AG04450 (cell line): ENCODE measurements at places on chromosomes 4 and X. TPM values are rescaled to one million over a fixed set of nuclear protein-coding genes. Genes with fewer than 3 reads are reported as not detected.

DNA sequence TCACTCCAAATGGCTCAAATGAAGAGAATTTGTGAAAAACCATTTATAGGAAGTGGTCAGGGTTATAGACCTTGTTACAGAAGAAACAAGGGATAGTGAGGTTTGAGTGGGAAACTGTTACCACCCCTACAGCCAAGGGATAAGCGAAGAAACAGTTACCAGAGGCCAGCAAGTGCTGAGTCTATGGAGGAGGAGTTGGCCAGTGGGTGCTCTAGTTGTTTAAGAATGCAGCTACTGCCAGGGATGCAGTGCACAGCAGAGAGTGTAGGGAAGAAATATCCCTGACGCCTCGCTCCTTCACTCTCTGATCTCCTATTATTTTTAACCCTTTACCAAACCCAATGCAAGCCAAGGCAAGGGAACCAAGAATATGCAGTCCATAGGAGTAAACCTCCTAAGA lies 15.2 kb upstream of the SYTL4 start:
- no peak for DNase-seq

GRCh38 chrX:45771114-45771513 lies 570.4 kb upstream of the DIPK2B start:
- DNase-seq: peak; percentile 75

GRCh38 chr4:114108869-114109268 lies 129.4 kb upstream of the ARSJ start:
- DNase-seq: peak; percentile 3

Gene CFP
- polyA plus RNA-seq: 0.02 and 0.05 TPM in 2 replicates

Gene GPR50
- polyA plus RNA-seq: not detected in 2 replicates

DNA sequence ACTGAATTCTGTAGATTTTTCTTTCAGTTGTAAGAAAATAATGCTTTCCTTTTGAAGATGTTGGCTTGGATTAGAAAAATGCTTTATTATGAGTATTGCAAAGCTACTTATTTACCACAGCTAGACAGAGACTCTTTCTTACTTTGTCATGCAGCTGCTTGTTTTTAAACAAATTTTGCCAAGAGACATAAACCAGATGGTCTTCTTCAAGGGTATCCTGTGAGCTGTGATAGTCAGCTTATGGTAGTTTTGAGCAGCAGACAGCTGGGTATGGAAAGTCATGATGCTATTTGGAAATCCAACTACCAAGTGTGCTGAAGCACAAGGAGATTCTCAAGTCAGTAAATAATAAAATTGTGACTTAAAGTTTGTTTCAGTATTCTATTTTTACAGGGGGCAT lies 941.5 kb downstream of the DMD start:
- no peak for DNase-seq

Gene NDNF
- not detected in 2 replicates for polyA plus RNA-seq

Gene KCNIP4
- polyA plus RNA-seq: not detected in 2 replicates

Gene TSPAN6
- 38.4 and 49.1 TPM in 2 replicates for polyA plus RNA-seq

- no peak for DNase-seq
These were observed 1025.5 kb downstream of the RPA4 start for GRCh38 chrX:97909245-97909644.

Gene AREG
- polyA plus RNA-seq: 2.0 and 2.4 TPM in 2 replicates

GRCh38 chr4:95086551-95086950 lies 328.8 kb downstream of the BMPR1B start:
- no peak for DNase-seq

Gene SAGE1
- not detected in 2 replicates for polyA plus RNA-seq

DNA sequence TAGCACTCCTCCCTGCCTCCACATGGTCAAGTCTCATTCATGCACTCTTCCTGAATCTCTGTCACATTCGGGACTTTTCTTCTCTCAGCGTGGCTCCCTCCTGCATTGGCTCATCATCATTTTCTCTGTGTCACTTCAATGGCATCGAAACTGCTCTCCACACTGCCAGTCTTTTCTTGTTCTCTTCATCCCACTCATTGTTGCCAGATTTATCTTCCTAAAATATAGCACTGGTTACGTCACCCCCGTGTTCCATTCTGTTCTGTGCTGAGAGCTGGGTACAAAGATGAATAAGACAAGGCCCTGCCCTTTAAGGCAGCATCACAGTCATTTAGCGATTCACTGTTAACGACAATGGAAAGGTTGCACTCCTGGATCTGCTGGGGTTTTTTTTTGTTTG lies 174.4 kb upstream of the TBC1D9 start:
- no peak for DNase-seq

DNA sequence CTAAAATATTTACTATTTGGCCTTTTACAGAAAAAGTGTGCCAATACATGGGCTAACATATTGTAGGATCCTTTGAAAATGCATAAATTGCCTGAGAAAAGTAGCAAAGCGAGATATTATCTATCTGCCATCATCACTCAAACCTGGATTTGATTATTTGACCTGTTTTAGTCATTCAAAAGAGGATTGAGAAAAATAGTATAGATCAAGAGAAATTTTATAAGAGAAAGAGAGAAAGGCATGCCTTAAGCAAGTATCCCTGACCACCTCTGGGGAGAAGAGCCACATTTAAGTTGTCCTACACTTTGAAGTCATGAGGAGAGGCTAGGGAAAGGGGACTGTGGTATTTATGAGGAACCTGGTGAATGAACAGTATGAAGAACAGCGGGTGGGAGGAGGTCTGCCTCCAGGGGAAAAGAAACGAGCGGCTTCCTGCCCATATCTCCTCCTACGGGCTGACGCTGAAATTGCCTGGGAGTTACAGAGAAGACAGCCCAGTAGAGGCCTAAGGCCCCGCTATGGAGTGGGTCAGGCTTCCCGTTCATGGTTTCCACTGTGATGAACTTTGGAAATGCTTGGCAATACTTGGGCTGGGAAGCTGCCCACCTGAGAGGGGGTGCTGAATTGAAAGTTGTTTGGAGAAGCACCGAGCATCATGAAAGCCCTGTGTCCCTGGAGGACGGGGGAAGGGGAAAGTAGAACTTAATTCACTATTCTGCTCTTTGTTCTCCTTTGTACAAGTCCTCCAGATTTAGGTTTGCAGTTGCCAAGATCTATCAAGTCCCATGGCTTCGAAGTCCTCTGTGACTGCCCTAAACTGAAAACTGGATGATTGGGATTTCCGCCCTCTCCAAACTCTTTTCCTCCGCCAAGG lies 106.9 kb upstream of the ACSL4 start:
- no peak for DNase-seq

DNA sequence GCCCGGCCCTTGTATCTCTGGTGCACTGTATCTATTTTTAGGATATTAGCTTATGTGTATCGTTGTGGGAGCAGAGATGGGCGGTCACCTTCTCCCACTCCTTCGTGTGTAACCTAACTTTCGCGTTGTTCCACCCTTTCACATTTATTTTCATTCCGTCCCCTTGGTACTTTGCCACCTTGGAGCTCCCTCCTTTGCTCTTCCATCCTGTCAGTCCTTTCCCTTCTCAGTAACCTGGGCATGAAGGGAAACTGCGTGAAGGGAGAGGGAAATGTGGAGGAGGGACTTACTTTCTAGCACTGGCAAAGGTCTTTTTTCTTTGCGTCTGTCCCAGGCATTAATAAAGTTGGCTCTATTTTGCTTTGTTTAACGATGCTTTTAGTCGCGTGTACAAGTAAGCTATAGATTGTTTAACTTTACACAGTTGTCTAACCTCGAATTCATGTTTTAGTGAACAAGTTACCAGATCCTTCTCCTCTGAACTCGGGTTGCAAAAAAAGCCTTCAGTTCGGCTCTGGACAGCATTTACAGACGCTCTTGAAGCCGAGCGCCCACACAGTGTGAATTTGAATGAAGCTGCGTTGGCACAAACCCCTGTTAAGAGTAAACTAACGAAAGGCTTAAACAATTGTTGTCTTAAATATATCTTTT lies 3.9 kb downstream of the PCDH10 start:
- DNase-seq: no peak

Gene CSAG1
- not detected in 2 replicates for polyA plus RNA-seq

DNA sequence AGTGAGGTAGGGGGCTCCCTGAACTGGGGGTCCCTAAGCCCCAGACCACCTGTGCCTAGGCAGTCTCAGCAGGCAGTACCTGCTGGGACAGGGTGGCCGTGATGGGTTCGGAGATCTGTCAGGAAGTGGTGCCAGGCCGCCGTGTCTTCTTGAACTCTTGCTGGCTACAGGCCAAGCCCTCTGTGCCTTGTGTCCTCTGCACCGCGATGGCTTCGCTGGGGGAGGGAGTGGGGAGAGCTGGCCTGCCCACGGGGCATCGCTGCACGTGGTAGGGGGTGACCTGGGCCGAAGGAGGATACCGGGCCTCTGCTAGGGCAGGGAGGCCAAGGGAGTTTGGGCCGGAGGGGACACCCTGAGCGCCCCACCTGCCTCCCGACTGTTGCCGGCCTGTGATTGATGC lies 96.7 kb upstream of the NKX1-1 start:
- no peak for DNase-seq

Gene MAP7D2
- polyA plus RNA-seq: 0.22 and 0.27 TPM in 2 replicates

Gene GLRA3
- not detected in 2 replicates for polyA plus RNA-seq

Gene WDR44
- 12.4 and 17.2 TPM in 2 replicates for polyA plus RNA-seq

DNA sequence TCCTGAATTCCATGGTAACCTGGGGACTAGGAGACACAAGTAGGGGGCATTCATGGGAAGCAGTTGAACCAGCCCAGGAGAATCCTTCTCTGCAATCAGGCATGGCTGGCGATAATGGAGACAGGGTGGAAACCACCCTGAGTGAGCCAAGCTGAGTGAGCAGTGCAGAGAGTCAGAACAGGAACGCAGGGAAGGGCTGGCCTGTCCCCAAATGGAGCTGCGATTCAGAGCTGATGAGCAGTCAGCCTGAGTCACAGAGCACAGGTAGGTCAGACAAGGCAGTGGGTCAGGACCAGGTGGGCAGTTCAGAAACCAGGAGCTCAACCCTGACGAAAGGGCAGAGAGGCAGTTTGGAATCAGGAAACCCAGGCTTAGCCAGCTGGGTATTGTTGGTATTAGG lies 129.0 kb downstream of the BTC start:
- no peak for DNase-seq

DNA sequence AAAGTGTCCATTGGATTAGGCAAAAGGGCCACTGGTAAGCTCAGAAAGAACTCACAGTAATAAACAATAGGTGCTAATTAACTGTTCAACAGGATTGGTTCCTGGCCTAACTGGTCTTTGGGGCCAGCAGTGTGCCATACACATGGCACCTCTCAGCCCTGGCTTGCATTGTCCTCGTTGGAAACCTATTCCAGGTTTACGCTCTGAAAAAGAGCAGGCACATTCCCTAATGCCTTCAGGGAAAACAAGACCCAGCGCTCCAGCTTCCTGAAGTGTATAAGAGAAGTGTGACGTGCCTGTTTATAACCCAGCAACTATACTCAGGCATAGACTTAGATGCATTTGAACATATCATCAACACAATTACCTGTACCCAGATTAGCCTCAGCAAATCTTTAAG lies 51.9 kb upstream of the RBM47 start:
- DNase-seq: no peak

GRCh38 chrX:100731441-100732281 lies at the start of gene SYTL4:
TSS of gene SYTL4 (minus strand) at chrX:100732121. CDS start at chrX:100702037, 30,084 bp downstream.
- DNase-seq: no peak

Gene CPLX1
- 0.11 TPM in 1 of 2 replicates, not detected in the other for polyA plus RNA-seq

DNA sequence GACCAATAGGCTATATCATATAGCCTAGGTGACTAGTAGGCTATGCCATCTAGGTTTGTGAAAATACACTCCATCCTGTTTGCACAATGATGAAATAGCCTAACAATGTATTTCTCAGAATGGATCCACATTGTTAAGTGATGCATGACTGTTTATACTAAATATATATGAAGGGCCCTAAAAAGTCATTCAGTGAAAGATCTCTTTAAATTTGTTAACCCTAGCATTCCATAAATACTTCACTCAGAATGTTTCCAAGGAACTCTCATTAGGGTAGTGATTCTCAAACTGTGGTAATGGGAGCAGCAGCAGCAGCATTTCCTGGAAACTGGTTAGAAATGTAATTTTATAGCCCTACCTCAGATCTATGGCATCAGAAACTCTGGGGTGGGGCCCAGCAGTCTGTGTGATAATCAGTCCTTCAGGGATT lies 74.9 kb downstream of the PRRG1 start:
- no peak for DNase-seq

Gene REST
- polyA plus RNA-seq: 23.9 and 30.6 TPM in 2 replicates

DNA sequence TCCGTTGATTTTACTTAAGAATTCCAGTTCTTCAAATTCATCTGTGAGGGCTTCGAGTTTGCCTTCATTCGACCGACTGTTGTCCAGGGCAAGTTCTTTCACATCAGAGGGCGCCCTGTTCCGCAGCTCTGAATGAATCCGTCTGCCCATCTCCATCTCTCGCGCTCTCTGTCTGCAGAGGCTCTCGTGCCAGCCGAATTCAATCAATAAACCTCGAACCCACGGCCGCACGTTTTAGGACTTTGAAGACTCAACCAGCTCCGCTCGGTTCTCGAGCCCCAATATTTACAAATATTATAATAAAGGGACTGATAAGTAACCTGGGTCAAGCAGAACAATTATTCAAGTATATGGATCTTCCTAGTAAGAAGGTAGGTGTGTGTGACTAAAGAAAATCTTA lies 556.4 kb upstream of the SMIM31 start:
- no peak for DNase-seq

DNA sequence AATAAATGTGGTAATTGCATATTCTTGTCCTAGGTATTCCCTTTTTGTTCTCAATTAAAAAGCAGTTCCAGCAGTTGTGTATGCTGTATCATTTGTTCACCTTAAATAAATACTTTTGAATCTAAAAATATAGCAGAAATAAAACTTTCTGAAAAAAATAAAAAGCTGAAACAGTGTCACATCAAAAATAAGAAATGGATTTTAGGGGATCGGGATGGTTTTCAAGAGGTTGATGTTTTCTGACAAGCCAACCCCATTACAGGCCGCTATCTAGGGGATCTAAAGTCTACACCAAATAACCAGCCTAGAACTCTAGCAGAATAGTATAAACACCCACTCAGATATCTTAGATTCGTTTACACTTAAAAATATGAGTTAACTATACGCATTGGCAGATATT lies 95.4 kb upstream of the MAML3 start:
- no peak for DNase-seq

DNA sequence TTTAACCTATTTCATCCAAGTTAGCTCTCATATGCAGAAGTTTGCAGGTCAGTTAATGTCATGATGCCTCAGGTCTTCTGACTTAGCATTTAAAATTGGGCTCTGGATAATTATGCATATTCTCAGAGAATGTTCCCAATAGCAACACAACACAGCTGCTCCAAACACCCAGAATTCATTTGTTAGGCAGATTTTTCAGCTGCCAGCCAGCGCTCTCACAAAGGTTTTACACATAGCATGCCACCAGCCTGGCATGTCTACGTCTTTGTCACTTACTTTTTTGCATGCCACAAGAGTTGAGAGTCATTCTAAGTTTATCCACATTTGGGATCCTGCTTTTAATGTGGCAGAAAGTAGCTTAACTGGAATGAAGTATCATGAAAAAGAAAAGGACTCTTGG lies 84.8 kb downstream of the LIMCH1 start:
- no peak for DNase-seq

GRCh38 chr4:122749704-122750454 lies 17.4 kb downstream of the BBS12 start:
- DNase-seq: no peak

DNA sequence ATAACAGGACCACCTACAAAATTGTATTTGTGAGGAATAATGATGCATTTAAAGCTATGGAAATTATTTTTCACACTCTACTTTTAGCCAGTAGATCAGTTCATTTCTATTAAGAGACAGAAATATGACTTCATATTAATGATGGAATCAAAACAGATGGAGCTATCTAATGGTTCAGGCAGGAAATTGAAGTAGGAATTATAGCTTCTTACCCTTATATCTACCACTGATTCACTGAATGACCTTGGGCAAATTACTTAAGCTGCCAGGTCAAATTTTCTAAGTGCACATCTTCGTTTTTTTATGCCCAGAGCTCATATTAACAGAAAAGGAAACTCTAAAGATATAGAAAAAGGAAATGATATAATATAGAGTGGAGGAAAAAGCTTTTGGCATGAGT lies 323.1 kb downstream of the PCDH10 start:
- DNase-seq: no peak

Gene INTS6L
- 6.9 and 10.4 TPM in 2 replicates for polyA plus RNA-seq
